Stimulated activated CD4-positive, alpha-beta T cell treated with anti-CD3 and anti-CD28 coated beads, Interleukin-1b, Interleukin-23, amount 100 ng/mL, for 1 hour (primary cell): ENCODE measurements at places on chromosomes 7 and 10.

GRCh38 chr7:5594616-5595544 is 171.2 kb upstream of the TNRC18 start:
- DNase-seq = no peak

DNA sequence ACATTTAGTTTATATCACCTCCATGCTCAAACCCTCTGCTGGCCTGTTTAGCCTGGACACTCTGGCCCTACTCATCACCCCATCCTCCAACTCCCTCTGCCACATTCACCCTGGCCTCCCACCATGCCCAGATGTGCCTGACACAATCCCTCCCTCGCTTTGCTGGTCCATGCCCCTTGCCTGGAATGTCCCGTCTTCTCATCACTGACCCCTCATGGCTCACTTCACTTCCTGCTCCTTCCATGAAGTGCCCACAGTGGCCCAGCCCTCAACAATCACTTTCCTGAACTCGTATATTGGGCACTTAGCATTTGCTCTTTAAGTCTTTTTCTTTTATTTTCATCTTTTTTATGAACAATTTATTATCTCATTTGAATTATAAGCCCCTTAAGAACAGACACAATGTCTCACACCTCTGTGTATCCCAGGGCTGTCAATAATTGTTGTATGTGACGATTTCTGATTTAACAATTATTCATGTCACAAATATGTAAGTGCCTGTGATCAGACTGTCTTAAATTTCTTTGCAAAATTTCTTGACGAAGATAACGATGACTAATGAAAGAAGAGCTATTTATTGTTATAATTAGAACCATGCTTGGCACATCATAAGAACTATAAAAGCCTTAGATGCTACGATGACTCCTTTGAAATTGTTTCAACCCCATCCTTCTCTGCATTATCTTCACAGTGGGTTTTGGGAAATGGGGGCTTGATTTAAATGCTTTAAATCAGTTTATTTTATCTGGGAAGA is 209.9 kb upstream of the YAE1 start:
- no peak for DNase-seq

DNA sequence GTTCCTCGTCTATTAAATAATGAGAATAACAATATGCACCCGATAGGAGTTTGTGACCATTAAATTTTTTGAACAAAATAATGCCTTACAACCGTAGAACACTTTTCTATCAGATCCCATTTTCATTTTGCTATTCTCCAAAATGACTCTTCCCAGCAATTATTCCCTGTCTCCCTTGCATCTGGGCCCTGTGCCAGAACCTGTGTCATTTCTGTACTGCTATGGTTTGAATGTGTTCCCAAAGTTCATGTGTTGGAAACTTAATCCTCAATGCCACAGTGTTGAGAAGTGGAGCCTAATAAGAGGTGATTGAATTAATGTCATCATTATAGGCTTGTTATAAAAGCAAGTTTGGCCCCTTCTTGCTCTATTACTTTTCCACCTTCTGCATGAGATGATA is 33.2 kb upstream of the SMNDC1 start:
- DNase-seq = no peak

GRCh38 chr7:144820552-144820951 is 15.3 kb downstream of the TPK1 start:
- DNase-seq = no peak

GRCh38 chr10:84156768-84157167 is 16.8 kb upstream of the GPR15LG start:
- DNase-seq = no peak

- DNase-seq = no peak
Observed at GRCh38 chr7:151895631-151896031, 18.7 kb upstream of the PRKAG2 start.

GRCh38 chr10:84159076-84159685 is 14.4 kb upstream of the GPR15LG start:
- DNase-seq = no peak

DNA sequence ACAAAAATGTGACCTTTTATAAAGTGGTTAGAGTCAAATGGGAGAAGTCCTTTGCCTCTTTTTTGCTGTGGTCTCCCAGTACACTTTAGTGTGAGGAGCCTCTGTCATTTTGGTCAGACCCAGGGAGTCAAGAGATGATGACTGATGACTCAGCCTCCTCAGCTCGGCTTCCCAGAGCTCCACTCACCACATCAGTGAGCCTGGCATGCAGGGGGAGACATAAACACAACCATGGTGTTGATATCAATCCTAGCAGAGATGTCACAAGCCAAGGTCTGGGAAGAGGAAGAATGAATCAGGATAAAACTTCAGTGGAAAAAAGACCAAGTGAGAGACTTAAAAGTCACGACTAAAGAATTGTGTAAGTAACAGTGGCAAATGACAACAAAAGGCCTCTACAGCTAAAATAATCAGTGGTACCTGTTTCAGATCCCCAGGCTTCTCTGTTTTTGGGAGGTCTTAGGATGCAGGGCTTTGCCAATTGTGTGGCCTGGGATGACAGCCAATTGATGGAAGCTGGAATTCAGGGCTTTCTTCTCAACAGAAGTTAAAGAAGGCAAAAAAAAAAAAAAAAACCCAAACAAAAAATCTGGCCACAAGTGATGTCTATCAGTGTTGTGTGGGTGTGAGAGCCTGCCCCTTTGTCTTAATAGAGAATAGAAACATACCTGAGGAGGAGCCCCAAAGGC is 50.2 kb downstream of the TFAM start:
- no peak for DNase-seq

DNA sequence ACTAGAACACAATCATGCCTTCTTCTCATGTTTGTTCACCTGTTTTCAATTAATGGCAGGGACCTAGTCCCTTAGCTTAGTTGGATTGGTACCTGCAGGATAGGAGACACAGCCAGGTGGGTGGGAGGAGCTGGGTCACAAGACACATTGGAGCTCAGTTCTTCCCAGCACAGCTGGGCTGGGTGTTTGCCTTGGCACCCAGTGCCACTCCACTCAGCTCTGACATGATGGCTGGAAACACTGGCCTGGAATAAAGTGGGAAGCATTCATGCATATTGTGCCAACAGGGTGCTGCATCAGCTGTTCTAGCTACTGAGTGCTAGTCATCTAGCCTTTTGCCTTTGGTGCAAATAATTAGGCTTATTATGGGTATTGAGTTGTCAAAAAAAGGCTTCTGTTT is 226.1 kb downstream of the PTEN start:
- no peak for DNase-seq

GRCh38 chr7:157791261-157791660 is 454.5 kb downstream of the DNAJB6 start:
- no peak for DNase-seq

DNA sequence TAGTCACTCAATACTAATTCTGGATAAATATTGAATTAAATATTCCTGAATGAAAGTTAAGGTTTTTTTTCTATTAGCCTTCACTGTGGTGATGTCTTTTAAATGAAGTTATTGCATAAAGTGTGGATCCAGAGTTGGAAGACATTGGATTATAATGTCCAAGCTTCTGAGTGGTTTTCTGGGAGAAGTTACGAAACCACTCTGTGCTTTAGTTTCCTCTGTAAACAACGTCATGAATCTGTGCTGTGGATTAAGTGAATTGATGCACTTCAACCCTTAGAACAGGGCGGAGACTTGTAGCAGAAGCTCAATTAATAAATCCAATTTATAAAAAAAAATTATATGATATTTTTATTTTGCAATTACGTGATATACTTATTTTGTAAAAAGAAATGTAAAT is 271.7 kb downstream of the BICC1 start:
- DNase-seq = no peak

- no peak for DNase-seq
Observed at GRCh38 chr7:572416-573268, 53.0 kb upstream of the PDGFA start.

- no peak for DNase-seq
Observed at GRCh38 chr7:134660961-134661376, 14.3 kb downstream of the BPGM start.

- no peak for DNase-seq
Observed at GRCh38 chr7:79334841-79335240, 118.6 kb downstream of the MAGI2 start.

DNA sequence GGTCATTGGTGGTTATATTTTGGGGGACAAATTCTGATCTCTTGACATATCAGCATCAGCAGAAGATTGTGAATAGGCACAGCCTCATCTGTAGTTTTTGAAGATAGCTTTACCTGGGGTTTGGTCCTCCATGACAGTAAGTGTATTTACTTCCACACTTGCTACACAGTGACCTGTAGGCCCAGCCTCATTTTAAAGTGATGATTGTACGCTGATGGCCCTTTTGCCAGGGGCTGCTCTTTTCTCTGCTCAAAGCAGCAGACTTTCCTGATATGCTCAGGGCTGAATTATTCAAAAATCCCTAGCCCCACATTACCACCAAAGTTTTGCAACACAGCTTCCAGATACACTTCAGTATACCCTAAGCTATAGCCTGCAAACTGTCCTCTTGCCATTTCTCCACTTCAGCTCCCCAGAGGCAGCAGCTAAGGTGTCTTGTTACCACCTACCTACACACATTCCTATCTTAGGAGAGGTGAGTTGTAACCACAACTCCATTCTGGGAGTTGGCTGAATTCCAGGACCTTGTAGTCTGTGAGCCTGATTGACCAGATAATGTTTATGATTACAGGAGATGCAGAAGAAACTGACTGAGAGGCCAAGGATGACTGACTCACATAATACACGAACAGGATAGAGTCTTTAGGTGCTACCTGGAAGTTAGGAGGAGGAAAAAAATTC is 6.0 kb downstream of the ASB4 start:
- DNase-seq = no peak

DNA sequence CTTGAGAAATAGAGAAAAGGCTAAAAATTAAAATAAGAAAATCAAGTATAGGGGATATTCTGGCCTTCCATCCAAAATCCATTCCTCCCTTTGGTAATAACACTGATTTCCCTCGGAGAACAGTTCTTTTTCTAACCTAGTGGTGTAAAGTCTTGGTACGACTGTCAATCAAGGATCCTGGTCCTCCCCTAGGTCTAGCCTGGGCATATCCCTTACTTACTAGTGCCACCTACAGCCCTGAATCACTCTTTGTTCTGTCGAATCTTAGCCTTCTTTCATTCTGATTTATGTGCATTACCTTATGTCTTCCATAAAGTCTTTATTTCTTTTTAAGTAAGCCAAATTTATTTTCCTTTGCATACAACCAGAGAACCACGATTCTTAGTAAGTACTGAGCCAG is 298.7 kb upstream of the LRRTM3 start:
- DNase-seq = no peak

DNA sequence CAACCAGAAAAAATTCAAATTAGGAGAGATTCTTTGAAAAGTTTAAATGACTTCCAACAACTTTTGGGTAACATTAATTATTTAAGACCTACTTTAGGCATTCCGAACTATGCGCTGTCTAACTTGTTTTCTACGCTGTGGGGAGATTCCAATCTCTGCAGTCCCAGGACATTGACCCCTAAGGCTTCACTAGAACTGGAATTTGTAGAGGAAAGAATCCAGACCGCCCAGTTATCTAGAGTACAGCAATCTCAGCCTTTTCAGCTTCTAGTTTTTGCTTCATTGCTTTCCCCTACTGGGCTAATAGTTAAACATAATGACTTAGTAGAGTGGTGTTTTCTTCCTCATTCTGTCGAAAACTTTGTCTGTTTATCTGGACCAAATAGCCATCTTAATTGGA is 14.9 kb upstream of the DDC start:
- DNase-seq = no peak

DNA sequence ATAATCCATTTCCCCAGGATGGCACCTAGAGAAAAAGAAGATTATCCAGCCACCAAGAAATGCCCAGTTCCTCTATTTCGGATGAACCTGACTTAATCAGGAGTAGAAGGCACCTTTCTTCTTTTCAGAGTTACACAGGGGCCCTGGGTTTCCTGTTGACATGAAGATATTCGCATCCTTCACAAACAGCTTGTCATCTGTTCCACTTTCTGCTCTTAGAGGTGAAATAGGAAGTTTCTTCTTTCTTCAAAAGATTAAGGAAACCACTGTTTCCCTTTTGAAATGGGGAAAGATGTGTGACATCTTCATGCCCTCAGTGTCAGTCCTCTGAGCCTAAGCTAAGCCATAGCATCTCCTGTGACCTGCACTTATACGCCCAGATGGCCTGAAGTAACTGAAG is 39.1 kb upstream of the RAB18 start:
- no peak for DNase-seq

DNA sequence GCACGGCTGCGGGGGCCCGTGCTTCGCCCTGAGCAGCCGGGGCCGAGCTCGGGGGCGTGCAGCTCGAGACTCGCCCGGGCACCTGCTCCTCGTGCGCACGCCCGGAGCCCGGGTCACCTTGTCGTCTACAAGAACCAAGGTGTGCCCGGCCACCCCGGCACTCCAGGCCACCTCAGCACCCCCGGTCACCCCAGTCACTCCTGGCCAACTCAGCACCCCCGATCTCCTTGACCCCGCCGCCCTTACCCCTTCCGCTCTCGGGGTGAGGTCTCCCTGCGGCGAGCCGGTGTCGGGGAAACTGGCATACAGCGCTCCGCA is 268 bp upstream of the IGFBP3 start:
- DNase-seq = no peak

DNA sequence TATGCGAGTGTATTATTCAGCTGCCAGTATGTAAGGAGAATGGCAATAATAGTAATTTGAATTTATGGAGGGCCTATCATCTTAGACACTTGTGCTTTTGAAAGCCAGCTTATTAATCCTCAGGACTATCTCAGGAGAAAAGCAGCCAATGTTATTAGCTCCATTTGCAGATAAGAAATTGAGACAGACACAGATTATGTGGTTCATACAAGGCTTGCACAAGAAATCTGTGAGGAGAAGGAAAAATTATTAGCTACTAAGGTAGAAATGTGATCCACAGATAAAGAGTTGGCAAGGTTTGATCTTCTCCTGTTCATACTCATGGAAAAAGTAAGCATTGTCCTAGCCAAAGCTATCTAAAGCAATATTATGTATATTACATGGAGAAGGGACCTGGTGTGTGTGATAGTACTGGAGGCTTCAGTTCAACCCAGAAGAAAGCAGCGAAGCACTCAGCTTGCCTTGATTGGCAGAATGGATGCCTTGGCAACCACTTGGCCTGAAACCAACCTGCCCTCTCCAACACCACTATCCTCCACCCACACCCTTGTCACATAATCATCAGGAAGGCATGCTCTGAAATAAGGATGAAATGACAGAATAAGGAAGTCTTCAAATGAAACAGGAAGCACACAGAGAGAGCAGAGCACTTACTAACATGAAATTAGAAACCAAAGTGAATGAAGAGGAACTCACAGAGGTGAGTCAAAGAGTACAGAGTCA is 18.0 kb downstream of the MACC1 start:
- no peak for DNase-seq

- no peak for DNase-seq
Observed at GRCh38 chr10:88271761-88272543, 311.2 kb downstream of the RNLS start.

- DNase-seq = no peak
Observed at GRCh38 chr7:100476101-100476780, 2.8 kb downstream of the TSC22D4 start.

- DNase-seq = no peak
Observed at GRCh38 chr7:127771707-127772106, 119.7 kb downstream of the SND1 start.

GRCh38 chr10:23413629-23414089 is 25.2 kb upstream of the OTUD1 start:
- DNase-seq = no peak

- DNase-seq = peak; percentile 32
Observed at GRCh38 chr10:43202224-43202656, 64.0 kb downstream of the CSGALNACT2 start.

- no peak for DNase-seq
Observed at GRCh38 chr10:7792541-7792940, 4.6 kb downstream of the ATP5F1C start.
